RWPE1 (cell line): ENCODE measurements at places on chromosomes 3 and 15.

DNA sequence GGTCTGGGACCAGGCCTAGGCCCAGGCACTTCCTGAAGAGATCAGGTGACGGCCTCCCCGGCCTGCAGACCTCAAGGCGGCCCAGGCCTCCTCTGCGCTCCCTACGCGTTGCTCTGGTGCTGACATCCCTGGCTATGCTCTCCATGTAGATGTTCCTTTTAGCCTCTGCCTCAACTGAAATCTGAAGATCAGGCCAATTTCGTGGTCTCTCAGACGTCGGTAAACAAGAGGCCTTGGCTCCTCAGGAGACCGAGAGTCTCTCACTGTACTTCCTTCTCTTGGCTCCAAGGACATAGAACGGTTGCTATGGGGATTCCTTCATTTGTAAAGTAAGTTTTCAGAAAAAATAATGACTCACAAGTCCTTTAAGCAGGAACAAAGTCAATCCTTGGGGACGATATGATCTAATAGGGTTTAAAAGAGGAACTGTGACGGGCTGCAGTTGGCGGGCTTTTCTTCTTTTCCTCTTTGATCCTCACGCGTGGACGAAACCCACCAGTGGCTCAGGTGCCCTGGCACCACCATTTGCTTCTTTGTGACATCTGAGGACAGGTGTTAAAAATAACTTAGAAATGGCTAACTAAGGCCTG, 55.6 kb upstream of the CGNL1 start:
- no peak for DNase-seq

- no peak for DNase-seq
These were observed 156.8 kb upstream of the BCL6 start for GRCh38 chr3:187902041-187902471.

- DNase-seq = no peak
These were observed 60.1 kb upstream of the DAZL start for GRCh38 chr3:16665282-16665741.

DNA sequence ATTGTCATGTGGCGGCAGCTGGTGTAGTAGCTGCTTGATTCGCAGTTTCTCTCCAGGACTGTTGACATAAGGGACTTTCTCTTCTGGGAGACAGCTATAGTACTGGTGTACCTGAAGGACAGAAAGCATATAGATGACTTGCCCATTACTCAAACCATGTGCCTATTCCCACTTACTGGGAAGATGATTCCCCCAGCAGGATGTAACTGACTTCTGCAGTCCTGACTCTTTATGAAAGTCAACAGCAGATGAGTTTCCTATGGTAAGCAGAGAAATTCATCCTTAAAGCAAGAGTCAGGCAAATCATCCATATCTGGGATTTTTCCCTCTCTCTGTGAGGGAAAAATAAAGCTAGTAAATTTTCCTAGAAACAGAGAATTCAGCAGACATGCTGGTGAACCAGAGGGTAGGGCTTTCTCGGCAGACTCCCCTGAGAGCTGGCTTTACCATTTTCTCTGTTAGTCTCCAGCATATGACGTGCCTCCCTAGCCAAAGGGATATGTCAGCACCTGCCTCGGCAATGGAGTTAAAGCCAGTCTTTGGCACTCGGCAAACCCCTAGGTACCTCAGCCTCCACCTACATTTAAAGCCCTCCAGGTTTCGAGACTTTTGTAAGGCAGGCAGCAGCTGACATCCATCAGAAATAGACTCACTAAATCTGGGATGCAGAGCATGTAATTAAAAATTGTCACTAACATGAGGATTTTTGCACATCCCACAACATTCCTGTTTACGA, 62.1 kb downstream of the PRICKLE2 start:
- DNase-seq = no peak

DNA sequence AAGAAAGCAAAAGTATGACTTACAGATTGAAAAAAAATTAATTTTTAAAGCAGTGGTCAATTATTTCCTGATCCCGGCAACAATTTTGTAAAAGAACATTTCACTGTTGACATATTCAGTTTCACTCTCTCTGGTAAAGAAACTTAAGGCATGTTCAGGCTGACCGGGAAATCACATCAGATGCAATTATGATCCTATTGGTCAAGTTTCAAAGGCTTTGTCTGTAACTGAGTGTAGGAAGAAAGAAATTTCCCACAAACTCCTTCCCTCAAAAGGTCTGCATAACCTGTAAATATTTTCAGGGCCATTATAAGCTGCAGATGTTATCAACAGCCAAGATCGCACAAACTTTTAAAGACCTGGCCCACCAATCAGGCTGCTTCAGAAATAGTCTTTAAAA, 205.4 kb upstream of the IGF1R start:
- DNase-seq = no peak

- no peak for DNase-seq
These were observed 32.1 kb upstream of the THRB start for GRCh38 chr3:24526640-24527212.
